ENCODE measurements at places on chromosomes 12 and 14.

- no peak for DNase-seq
Observed at GRCh38 chr14:54687750-54688119, 120.8 kb downstream of the SAMD4A start.

GRCh38 chr14:101462726-101463565, 98.3 kb upstream of the DIO3 start:
- no peak for DNase-seq

DNA sequence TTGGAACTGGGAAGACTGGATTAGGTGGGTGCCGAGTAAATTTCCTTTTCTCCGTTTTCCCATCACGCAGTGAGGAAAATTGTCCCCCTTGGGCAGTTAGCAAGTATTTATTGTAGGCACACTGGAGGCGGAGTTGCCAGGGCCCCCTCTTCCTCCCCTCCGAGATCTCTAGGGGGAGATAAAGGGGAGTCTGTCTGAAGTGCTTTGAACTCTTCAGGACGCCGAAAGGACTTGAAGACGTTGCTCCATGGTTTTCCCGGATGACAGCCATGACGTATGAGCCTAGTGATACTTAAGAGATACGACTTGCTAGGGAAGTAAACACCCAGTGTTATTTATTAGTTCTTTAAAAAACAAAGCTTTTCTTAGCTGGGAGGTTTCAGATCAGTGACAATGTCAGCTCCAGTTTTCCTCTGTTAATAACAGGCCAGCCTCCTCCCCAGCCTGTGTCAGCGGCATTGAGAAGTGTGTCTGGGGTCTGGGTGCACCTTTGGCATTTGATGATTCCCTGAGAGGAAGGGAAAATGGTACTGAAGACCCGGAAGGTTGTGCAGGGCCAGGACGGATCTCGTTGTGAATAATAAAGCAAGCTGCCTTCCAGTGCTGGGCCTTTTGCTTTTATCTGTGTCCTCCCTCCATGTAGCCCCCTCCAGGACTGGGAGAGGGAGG, 78.7 kb downstream of the TSPAN9 start:
- no peak for DNase-seq

- DNase-seq: peak; percentile 38
Observed at GRCh38 chr12:75876832-75877762, 154.5 kb downstream of the PHLDA1 start.

DNA sequence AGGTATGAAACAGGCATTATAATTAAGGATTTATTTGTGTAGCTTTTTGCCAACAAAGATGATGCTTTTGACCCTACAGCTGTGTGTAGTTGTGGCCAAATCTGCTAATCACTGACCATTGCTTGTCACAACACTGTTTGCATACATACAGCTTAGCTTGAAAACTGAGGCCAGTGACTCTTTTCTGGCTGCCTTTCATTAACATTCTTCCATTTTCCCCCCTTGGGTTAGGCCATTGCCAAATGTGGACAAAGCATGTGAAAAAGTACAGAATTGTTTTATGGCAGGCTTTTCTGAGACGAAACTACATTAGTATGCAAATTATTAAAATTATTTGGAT, 263.3 kb downstream of the SLC16A7 start:
- no peak for DNase-seq

GRCh38 chr14:36975834-36976233, 196.6 kb downstream of the SLC25A21 start:
- peak; percentile 28 for DNase-seq

DNA sequence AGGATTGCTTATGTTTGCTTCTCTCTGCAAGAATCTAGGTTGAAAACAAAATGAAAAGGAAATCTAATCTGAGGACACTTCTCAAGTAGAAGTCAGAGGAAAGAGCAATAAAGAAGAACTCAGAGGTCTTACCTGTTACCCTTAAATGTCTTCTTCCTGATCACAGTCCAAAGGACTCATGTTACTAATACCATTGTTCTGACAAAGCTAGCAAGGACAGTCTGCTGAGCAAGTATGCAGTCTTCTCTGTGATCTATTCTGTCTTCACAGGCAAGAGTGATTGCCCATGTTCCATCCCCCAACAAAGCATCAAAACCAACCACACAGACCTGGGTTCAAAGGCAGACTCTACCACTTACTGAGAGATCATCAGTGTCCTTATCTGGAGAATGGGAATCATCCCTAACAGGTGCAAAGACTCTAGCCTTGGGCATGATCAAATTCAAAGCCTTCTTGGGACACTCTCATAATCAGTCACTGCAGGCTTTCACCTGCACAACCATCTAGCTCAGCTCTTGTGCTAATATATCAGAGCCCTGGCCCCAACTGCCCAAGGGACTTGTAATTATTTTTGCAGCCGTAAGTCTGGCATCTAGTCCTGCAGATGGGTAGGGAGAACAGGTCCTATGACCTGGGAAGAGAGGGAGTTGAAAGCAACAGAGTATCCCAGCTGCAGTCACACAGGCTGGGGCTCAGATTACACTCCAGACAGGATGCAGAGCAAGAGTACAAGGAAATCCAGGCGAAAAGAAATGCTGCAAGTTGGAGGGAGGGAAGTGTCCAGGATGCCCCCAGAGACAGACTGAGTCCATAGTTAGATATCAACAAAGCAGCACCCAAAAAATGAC, 97.9 kb upstream of the NUDT4 start:
- DNase-seq: peak; percentile 32

DNA sequence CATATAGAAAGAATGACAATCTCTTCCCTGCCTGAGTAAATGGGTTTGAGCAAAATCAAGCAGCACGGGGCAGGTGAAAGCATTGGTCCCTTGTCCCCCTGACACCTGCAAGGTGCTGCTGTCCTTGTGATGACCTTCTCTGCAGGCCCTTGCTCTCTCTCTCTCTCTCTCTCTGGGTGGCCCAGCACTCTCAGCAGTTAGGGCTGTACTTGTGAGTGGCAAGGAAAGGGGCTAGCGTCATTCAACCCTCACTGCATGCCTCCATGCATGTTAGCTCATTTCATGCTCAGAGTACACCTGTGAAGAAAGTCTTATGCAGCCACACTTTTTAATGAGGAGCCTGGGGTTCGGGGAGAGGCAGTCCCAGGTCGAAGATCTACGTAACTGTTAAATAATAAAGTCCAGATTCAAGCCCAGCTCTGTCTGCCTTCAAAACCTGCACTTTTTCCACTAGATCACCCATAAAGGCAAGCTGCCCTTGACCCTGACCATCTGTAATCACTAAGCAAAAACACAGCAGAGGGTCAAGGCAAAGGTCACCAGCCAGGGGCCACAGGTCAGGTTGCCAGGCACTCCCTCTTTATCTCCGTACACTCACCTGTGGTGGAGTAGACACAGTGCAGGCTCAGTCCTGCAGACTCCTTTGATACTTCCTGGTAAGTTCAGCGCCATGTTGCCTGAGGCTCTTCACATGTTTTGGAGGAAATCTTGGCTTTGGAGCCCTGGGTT, 44.9 kb upstream of the CLMN start:
- no peak for DNase-seq

DNA sequence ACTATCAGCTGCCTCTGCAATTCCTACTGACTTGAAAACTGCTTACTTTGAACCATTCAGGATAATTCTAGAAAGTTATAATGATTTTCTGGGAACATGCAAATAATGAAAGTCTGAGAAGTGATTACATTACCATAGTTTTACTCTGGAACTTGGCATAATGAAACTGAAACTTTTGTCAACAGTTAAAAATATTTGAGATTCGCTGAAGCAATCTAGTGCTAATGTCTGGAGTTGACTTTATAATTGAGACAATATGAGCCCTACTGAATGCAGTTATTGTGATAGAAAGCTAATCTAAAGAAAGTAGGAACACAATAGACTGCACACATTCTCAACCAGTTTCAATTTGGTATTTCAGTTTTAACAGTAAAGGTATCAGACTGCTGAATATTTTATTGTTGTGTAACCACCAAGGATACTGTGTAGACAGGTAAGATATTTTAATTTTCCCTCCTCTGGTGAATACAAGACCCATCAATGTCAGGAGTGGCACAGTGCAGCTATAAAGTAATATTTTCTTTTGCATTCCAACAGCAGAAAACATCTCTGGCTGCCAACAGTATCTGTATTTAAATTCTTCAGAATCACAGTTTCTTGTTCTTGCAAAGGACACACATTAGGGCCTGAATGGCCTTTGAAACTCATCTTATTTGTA, 483.5 kb downstream of the ATP23 start:
- DNase-seq: peak; percentile 73

DNA sequence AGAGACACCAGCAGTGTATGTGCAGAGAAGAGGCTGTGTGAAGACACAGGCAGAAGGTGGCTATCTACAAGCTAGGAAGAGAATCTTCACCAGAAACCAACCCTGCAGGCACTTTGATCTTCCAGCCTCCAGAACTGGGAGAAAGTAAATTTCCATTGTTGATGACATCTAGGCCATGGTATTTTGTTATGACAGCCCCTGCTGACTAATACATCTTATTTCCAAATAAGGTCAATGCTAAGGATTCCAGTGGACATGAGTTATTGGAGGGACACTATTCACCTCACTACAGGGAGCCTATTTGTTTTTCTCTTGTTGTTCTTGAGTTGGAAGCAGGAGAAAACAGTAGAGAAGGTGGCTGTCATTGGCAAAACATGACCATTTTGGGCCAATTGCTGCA, 88.5 kb upstream of the RIN3 start:
- peak; percentile 20 for DNase-seq
